ENCODE measurements at places on chromosomes 5 and 9. TPM values are rescaled to one million over a fixed set of nuclear protein-coding genes. Genes with fewer than 3 reads are reported as not detected.

GLE1 gene
- total RNA-seq = 15.9 TPM

- no peak for DNase-seq
Measured at GRCh38 chr5:170631466-170632195, 127.8 kb downstream of the KCNIP1 start.

SLC6A18 gene
- not detected for total RNA-seq

DNA sequence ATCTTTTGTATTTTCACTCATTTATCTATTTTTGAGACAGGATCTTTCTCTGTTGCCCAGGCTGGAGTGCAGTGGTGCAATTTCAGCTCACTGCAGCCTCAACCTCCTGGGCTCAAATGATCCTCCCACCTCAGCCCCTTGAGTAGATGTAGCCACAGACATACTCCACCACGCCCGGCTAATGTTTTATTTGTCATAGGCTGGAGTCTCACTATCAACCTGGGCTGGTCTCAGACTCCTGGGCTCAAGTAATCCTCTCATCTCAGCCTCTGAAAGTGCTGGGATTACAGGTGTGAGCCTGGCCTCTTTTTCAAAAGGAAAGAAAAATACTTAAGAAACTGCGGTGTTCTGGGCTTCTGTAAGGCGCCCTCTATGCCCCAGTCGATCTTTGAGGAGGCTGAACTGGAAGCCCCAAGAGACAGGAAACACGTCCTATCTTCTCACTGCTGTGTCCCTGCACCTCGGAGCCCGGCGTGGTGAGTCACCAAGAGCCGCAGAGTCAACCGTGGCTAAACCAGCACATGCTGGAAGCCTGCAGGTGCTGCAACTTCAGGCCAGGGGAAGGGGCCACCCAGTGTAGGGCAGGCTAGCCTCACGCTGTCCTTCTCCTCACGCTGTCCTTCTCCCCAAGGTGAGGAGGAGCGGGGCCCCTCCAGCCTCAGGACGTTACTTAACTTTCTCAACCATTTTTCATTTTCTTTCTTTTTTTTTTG, 15.2 kb upstream of the LHX3 start:
- no peak for DNase-seq

C5orf52 gene
- not detected for total RNA-seq

MLANA gene
- not detected for total RNA-seq
